CD4-positive, alpha-beta memory T cell (primary cell): ENCODE measurements at places on chromosomes 2 and 18.

GRCh38 chr18:21759836-21760235, 19.2 kb downstream of the MIB1 start:
- DNase-seq: no peak

DNA sequence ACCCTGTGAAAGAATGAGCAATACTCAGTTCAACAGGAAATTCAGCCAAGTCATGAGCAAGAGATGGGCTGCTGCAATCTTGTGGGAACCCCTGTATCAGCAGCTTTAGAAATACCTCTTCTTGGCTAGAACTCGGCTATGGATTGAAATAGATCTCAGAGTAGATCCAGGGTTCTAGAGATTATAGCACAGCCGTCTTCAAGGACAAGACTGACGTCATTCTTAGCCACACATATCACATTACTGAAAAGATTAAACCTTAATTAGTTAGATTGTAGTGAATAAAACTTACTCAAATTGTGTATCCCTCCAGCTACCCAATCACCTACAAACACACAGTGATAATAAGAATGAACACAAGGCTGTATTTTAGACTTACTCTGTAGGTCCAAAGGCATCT, 776.4 kb downstream of the EPHA4 start:
- no peak for DNase-seq

DNA sequence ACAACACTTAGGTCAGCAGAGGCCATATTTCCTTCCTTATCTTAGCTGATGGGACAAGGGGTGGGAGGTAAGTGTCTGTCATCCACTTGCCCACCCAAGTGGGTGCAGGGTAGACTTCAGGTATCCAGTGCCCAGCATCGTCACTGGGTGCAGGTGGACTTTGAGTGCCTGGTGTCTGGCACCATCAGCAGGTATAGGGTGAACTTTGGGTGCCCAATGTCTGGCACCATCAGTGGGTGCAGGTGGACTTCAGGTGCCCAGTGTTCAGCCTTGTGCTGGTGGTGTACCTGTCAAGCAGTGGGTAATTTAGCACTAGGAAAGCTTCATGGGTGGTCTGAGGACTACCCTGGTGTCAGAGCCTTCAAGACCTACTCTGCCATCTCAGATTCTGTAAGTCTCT, 175.6 kb downstream of the SEPTIN10 start:
- no peak for DNase-seq

DNA sequence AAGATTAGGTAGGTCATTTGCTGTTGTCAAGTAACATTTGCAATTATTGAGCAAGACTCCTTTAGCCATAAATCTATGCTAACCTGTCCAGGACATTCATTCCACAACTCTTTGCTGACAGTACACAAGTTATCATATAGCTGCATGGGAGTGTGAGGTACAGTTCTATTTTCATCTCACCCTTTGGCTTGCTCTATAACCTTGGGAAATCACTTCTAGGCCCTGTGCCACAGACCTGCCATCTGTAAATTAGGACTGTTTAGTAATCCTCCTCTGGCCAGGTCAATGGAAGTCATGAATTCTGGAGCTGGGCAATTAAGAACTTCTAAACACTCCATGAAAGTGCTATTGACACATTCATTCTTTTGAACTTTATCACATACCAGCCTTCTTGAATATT, 34.6 kb upstream of the PAIP2B start:
- DNase-seq: no peak

DNA sequence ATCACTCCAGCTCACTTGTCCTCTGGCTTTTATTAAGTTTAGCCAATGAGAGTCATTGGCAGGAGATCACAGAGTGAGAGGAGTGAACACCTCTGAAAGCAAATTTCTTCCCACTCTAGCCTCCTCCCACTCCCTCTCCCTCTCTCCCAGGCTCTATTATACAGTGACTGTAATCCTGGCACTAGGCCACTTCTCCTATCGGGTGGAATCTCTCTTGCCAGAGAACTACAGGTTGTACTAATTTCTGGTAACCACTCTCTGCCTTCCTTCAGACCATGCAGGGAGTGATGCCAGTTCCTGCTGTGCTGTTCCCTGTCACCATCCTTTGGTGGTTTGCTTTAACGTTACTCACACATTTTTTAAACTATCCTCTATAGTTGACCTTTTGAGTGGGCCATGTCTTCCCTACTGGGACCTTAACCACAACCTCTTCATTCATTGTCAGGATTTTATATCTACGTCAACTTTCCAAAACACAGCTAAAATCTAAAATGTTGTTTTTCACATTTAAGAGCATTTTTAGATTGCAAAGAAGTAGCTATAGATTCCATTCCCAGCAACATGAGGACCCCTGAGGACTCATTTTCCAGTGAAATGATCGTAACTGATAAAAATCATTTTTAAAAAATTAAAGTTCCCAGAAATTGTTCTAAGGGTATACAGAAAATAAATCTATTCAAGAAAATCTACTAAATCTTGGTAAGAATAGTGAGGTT, 217.1 kb downstream of the MREG start:
- no peak for DNase-seq

GRCh38 chr2:793236-793635, 116.0 kb upstream of the TMEM18 start:
- DNase-seq: no peak

- no peak for DNase-seq
Measured at GRCh38 chr2:239253264-239253663, 147.6 kb downstream of the HDAC4 start.

GRCh38 chr2:108607706-108608301, 73.5 kb downstream of the LIMS1 start:
- peak; percentile 56 for DNase-seq

DNA sequence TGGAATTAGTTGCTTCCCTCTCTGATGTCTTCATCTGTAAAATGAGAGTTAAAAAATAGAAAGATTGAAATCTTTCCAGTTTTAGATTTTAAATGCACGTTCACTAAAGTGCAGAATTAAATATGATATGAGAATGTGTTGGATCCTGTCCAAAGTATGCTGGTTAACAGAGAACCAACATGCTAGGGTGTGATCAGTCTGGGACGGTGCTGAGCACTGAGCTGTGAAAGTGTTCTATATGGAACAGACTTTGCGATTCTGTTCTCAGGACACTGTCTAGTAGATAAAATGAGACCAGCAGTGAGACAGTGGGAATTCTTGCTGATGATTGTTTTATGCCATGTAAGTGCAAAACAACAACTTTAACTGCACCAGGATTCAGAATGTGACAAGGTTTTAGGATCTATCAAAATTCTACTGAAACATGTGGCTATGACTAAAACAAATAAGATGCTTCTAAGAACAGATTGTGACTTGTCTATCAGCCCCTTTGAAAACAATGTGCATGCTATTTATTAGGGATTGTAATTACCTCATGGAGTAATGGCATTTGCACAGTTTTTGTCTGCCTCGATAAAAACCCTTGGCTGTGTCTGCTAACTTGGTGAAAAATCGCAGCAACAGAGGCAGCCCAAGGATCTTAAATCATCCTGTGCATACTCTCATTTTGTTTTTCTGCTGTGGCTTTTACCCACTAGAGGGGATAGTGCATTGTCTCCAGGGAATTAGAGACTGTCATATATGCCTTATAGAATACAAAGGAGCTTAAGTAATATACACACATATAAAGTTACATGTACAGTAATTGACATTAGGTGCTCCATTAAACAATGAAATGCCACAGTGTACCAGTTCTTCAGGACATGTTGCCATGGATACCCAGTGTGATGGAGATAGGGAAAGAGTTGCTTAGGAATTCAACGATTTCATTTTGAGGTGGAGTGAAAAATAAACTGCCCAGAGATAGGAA, 55.1 kb downstream of the MAP3K20 start:
- no peak for DNase-seq

- DNase-seq: no peak
Measured at GRCh38 chr18:50734342-50734741, 85.5 kb downstream of the MRO start.

GRCh38 chr2:72222829-72223564, 75.3 kb upstream of the CYP26B1 start:
- DNase-seq: no peak

- DNase-seq: no peak
Measured at GRCh38 chr18:31070206-31070605, 27.7 kb upstream of the DSC3 start.

- DNase-seq: no peak
Measured at GRCh38 chr2:96247896-96248295, 17.9 kb downstream of the TMEM127 start.

DNA sequence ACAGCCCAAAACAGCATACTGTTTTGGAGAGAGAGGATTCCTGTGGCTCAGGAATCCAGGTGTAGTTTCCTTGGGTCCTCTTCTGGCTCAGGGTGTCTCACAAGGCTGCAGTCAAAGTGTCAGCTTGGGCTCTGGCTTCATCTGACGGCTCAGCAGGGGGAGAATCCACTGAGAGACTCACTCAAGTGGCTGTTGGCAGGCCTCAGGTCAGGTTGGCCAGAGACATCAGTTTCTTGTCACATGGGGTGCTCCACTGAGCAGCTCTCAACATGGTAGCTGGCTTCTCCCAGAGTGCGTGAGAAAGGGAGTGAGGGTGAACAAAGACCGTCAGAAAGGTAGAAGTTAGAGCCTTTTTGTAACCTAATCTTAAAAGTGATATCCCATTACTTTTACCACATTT, 168.4 kb downstream of the SOCS6 start:
- no peak for DNase-seq

DNA sequence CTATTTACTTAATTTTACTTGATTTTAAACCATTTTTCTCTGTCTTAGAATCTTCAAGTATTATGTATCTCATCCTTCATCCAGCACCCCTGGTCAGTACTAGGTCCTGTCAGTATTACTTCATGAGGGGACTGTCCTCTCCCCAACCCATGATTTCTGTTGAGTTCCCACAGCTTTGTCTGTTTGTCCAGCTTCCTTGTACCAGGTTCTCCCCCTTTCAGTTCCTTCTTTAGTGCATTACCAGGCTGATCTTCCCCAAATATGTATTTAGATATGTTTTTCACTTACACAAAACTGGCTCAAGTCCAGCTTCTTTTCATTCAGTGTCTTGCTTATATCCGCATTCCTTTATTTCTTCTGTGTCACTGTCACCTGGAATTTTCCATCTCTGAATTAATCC, 13.8 kb upstream of the TTC27 start:
- no peak for DNase-seq

DNA sequence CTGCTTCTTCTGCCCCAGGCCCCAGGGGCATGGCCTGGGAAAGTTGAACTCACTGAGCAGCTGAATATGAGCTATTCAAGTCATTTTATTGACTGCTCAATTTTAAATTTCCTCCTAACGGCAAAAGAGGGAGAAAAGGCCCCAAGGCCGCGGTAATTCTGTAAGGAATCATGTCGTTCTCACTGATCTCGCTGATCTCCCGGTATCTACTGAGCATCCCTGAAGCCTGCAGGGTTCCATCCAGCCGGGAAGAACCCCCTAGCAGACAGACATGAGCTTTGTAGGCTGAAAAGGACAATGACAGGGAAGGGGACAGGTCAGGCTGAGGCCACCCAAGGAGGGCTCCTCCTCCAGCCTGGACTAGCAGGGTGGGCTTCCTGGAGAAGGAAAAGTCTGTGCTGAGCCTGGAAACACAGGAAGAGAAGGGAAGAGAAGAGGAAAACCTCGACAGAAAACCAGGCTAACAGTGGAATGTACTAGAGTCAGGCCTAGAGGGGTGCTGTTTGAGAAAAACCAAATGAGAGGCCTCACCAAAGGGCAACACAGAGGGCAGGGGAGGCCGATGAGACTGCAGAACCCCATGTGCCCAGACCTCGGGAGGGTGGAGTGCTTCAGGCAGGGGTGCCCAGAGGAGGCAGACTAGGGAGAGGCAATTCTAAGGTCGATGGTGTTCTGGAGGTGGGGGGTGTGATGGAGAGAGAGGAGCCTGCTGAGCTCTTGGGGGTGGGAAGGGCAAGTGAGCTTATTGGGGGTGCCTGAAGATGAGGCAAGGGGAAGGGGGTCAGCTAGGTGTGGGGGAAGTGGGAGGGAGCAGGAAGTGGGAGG, 2.9 kb upstream of the NPPC start:
- DNase-seq: no peak

DNA sequence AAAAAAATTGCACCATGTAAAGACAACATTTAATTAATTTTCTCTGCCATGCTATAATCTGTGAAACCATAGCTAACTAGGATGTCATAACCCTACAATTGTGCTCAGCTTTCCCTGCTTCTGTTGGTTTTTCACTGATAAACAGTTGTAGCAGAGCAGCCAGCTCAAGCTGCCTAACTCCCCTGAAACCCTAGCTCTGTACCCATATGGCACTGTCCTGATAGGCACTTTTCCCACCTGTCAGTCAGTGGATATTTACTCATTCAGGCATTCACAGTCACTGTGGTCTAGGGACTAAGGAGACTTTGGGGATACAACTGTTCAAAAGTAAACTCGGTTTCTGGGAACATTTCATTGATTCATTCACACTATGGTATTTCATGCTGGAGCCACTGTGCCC, 407.0 kb downstream of the DSEL start:
- no peak for DNase-seq

DNA sequence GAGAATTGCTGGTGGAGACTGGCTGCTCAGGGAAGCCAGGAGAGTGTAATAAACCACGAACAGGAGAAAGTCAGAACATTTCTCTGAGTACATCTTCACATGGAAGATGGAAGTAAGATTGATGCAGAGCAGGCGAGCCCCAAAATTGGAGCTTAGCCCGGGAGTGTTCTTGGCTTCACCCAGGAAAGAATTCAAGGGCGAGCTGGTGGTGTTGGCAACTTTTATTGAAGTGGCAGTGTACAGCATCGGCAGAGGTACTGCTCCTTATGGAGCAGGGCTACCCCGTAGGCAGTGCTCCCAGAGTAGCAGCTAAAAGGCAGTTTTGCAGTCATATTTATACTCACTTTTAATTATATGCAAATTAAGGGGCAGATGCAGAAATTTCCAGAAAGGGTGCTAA, 281.4 kb upstream of the MEX3C start:
- DNase-seq: no peak

DNA sequence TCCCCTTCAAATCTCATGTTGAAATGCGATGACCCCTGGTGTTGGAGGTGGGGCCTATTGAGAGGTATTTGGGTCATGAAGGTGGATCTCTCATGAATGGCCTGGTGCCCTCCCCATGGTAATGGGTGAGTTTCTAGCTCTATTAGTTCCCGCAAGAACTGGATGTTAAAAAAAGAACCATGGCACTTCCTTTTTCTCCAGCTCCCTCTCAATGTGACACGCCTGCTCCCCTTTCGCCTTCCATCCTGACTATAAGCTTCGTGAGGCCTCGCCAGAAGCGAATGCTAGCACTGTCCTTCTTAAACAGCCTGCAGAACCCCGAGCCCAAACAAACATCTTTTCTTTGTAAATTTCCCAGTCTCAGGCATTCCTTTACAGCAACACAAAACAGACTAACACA, 303.2 kb upstream of the REV1 start:
- DNase-seq: no peak

- no peak for DNase-seq
Measured at GRCh38 chr2:134124047-134124753, 129.7 kb upstream of the MGAT5 start.

- DNase-seq: no peak
Measured at GRCh38 chr18:41985914-41986313, 30.9 kb downstream of the PIK3C3 start.

GRCh38 chr2:241870611-241871537, 1.3 kb downstream of the RTP5 start:
- no peak for DNase-seq
